ENCODE measurements at places on chromosomes 11 and 22.

DNA sequence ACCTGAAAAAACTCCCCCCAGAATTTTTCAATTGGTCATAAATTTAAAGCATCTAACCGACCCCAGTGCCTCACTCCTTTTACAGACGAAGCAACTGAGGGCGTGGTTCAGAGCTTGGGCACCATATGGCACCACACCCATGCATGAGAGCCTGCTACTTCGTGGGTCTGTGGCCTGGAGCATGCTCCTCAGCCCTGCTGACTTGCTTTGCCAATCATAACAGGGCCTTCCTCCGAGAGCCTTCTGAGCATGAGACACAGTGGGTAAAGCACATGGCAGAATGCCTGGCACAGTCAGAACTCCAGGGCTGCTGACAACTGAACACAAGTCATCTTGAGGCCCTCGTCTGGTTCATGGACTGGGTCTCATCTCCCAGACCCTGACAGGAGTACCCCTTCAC lies 33.3 kb downstream of the HIRA start:
- no peak for DNase-seq

- no peak for DNase-seq
Measured at GRCh38 chr22:33459137-33459536, 401.0 kb upstream of the SYN3 start.

DNA sequence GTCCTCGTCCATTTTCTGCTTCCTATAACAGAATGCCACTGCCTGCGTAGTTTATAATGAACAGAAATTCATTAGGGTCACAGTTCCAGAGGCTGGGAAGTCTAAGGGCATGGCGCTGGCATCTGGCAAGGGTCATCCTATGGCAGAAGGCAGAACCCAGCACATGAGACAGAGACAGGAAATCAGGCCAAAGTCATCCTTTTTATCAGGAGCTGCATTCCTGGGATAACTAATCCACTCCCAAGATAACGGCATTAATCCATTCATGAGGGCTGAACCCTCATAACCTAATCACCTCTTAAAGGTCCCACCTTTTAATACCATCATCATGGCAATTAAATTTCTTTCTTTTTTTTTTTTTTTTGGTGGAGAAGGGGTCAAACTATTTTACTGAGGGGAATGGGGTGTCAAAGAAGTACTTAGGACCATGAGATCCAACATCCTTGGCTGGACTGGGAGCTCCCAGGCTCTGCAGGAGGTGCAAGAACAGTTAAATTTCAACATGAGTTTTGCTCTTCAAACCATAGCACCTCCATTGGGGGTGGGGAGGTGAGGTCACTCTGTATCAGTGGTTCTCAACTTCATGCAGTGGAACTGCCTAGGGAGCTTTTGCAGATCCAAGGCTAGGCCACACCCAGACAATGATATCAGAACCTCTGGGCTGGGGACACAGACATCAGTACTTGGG lies 4.4 kb downstream of the TMEM109 start:
- DNase-seq: no peak

DNA sequence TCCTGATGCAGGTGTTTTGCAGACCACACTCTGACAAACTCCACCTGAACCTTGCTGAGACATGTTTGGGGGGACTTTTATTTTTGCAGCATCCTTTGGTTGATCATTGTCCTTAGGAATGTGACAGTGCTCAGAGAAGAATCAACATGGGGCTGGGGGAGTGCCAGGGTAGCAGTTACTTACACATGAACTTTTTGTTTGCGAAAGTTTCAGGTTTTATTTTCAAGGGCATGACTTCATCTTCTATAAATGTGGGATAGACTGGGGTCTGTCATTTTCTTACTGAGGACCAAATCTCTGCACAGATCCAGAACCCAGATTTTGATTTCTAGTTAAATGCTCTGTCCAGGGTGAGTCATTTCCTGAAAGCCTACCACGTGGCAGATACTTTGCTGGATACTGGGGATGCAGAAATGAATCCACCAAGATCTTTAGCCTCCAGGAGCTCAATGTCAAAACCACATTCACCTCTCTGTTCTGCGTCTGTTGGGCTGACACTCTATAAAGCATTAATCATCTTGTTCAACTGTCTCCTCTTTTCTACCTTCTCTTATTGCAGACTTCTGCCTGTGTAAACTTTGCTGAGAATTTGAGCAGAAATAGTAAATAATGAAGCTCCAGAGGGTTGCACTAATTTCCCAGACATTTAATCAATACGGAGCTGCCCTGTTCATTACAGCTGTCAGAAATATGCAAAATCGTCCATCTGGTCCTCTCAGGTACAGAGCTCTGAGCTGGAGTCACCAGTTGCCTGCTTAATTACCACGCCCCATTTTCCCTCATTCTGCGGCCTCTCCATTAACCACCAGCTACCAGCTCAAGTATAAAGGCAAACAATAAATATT lies 387.9 kb downstream of the MIAT start:
- no peak for DNase-seq

- DNase-seq: no peak
Measured at GRCh38 chr11:70301191-70301590, 30.7 kb downstream of the PPFIA1 start.

DNA sequence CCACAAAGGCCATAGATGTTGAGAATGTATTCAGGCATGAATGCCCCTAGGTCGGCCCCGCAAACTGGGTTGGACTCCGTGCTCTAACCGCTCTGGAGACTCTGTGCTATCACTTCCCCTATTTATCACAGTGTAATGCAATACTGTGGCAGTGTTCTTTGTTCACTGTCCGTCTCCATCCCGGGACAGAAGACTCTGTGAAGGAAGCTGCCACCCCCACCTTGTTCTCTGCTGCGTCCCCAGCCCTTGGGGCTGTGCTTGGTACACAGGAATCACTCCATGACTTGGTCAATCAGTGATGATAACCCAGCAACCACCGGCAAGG lies 57.6 kb downstream of the TSPAN18 start:
- no peak for DNase-seq

GRCh38 chr22:41047801-41048211 lies 44.6 kb upstream of the EP300 start:
- no peak for DNase-seq

DNA sequence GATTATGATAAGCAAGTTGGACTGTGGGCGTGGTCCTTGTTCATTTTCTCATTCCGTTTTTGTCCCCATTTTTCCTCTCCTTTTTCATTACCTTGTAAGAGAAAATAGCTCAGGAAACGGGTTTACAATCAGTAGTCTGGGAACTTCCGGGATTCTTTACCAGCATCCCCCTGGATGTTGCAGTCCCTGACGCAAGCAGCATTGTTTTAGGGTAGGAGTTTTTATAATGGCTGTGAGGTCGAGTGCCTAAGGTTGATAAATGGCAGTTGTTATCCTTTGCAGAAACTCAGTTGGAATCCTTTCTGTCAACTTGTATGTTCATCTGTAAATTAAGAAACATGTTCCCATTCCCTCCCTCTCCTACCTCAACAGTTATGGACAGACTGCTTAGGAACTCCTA lies 68.3 kb downstream of the ARHGEF12 start:
- no peak for DNase-seq

DNA sequence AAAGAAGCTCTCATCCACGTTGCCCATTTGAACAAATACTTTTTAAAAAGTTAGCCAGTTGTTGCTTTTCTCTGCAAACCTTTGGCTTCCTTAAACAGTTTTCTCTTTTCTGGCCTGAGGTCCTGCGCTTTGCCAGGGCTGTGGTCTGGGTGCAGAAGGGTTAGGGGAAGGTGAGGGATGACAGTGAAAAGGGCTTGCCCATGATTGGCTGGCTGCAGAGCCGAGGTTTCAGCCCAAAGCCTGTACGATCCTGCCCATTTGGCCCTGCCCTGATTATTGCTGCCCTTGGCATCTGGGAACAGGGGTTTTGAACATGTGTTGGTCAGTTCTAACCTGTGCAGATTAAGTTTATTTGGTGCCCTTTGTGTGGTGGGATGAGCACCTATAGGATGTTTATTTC lies 1.5 kb downstream of the INCENP start:
- no peak for DNase-seq

DNA sequence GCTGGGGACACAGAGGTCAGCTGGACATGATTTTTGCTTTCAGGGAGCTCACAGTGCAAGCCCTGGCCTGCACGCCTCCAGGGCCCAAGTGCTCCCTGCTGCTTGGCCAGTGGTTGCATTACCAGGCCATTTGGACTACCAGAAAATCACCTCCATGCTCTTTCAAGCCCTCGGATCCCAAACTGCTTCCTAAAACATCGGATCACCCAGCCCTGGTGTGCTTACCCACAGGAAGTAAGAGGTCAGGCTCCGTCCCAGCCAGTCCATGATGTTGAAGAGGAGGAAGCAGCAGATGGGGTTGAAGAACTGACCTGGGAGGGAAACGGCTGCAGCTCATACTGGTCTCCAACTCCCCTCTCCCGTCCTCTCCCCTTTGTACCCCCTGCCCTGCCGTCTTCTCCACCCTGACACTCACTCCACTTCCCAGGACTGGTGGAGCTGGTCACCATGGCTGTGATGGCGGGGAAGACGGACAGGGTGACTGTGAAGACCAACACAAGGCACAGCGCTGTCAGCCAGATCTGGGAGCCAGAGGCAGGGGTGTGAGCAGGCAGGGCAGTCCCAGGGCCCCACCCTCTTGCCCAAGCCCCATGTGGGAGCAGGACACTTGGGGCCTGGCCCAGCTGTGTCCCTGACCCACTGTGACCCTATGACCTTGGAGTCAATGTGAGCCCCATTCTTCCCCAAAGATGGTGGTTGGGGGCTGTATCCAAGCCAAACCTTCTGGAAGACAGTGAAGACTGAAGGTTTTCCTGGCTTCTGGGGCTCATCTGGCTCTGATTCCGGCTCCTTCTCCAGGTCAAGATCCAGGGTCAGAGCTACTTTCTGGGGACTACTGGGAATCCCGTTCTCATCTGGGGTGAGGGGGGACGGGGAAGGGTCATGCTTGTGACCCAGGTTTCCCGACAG lies 5.6 kb downstream of the SLC29A2 start:
- DNase-seq: no peak

DNA sequence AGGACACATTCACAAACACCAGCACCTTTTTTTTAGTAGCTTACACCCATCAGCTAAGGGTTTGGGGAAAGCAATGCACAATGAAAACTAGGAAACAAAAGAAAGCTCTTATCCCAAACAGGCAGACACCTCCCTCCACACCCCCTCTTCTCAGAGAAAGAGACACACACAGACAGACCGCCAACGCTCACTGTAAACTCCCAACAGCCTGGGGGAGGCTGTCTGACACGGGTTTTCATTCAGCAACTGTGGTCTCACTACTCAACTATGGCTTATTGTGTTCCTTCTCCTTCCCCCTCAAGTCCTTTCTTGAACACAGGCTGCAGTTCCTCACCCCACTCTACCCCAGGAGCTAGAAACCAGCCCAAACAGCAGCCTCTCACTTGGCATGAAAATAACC lies 123.4 kb downstream of the C11orf58 start:
- DNase-seq: no peak

- DNase-seq: no peak
Measured at GRCh38 chr11:110308071-110308470, 11.7 kb upstream of the RDX start.

GRCh38 chr22:31039393-31039792 lies 41.7 kb upstream of the SMTN start:
- no peak for DNase-seq

GRCh38 chr11:8760896-8761295 lies 78.3 kb downstream of the RPL27A start:
- no peak for DNase-seq

GRCh38 chr11:57192316-57192715 lies 10.6 kb downstream of the LRRC55 start:
- DNase-seq: no peak

DNA sequence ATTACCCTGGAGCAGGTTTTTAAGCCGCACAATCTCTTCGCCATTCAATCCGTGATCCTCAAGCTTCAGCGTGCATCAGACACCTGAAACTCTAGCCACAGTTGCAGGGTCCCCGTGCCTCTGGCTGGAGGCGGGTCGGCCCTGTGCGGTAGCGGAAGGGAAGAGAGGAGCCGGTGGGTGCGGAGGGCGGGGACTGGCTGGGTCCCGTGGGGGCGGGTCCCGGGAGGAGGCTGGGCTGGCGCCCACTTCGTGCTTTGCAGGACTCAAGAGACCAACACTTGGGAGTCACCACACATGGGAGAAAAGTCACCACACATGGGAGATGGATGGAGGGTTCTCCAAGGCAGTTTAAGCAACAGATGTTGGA lies 772 bp downstream of the C22orf15 start:
- DNase-seq: peak; percentile 46

DNA sequence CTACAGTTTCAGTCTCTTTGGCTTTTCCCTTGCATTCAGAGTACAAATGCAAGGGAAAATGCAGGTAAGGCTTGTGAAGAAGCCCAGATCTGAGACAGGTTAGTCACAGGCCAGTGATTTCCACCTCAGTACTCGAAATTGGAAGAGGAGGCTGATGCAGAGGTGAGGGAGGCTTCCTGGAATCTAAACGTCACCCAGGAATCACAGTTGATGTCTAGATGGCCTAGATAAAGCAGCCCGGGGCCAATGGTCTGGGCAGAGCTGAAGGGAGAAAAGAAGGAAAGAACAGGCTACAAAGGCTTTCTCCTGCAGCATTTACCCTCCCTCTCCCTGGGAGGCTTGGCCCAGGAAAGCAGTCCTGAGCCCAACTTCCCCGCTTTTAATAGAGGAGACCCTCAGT lies 8.5 kb downstream of the TRIM6 start:
- no peak for DNase-seq

- DNase-seq: no peak
Measured at GRCh38 chr11:70637186-70637800, 239.0 kb downstream of the CTTN start.

- no peak for DNase-seq
Measured at GRCh38 chr11:8772571-8773519, 90.3 kb downstream of the RPL27A start.

DNA sequence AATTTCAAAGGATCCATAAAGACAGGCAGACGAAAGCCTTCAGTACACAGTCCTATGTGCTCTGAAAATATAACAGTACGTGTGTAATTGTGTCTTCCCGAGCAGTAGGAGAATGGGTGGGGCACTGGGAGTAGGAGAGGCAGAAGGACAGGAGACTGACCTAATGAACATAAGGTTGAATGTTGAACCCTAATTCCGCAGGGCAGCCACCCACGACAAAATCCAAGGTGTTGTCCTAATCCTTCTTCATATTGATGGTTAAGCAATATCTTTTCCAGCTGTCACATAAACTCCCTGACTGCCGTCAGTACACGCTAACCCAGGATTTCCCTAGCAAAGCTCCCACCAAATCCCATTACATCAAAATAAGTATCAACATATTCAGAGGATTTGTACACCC lies 34.5 kb downstream of the SPATA19 start:
- DNase-seq: no peak

DNA sequence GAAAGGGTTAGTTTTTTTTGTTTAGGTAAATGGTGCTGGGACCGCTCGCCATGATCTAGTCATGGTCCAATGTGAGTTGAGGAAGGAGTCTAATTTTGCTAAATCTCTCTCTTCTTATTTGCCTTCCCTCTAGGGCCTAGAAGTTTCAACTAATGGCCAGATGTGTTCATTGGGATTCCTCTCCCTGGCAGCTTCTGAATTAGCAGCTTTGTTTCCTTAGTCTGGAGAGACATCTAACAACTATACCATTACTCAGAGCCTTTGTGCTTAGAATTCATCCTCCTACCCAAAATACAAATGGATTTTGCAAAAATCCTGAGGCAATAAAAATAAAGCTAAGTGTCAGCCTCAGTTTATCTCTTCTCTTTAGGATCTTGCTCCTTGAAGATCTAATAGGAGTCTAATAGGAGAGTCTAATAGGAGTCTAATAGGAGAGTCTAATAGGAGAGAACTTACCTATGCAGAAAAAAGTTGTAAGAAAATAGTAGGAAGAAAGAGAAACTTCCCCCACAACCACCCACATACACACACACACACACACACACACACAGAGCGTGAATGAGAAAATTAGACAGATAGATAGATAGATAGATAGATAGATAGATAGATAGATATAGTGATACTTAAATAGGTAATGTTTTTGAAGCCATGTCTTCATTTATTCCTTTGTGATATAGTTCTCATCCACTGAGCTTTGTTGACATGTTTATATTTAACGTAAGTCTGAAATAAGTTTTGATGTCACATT lies 980.5 kb upstream of the CNTN5 start:
- no peak for DNase-seq

All from CD4-positive, alpha-beta T cell treated with Interleukin-12 subunit alpha and Interleukin-12 subunit beta, for 1 hour (primary cell).